ENCODE measurements at places on chromosomes 5 and 9. TPM values are rescaled to one million over a fixed set of nuclear protein-coding genes. Genes with fewer than 3 reads are reported as not detected.

- no peak for DNase-seq
Observed at GRCh38 chr9:119792242-119792641, 423.0 kb upstream of the BRINP1 start.

DNA sequence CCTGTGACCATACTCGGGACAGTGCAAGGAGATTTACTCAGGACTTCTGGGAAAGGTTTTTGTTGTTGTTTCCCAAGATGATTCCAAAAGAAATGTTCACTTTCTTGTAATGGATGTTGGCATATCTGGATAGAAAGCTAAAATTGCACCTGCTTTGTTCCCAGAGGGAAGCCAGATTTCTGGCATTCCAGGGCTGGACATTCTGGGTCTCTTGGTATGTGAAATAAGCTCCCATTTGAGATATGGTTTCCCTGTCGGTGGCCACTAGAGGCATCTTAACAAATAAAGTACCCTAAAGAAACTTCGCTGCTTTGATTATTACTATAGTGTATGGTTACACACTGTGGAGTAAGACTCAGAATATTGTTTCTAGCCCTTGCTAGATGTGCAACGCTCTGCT is 737.3 kb downstream of the BRINP1 start:
- DNase-seq = no peak

DNA sequence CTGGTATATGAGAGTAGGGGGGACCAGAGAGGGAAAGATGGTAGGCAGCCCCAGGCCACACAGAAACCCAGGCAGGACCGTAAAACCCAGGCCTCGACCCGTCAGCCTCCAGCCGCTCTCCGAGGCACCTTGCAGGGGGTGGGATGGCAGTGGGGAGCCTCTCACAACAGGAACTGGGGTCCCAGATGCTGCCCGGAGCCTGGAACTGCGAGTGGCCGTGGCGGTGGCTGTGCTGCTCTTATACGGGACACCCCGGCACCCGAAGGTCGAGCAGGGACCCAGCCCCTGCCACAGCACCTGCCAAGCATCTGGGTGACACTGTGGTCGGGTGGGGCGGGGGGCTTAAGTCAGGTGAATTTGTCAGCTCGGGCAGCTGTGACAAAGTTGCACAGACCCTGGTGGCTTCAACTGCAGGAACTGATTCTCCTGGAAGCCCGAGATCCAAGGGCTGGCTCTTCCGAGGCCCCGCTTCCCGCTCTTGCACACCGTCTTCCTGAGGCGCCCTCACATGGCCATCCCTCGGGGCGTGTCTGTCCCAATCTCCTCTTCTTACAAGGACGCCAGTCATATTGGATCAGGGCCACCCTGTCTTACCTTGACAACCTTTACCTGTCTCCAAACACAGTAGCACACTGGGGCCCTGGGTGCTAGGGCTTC is 47.6 kb upstream of the EGFL7 start:
- no peak for DNase-seq

DNA sequence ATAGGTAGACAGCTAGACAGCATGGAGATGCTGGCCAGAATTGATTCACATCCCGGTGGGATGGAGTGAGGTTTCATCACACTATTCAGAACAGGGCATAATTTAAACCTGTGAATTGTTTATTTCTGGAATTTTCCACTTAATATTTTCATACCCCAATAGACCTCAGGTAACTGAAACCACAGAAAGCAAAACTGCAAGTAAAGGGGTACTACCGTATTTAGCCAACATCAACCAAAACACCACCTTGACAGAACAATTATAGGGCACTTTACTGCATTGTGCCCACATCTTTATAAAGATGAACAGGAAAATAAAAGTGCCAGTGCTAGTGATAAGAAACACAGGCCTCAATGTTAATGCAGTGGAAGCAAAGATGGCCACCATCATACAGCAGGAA is 7.5 kb downstream of the SERINC5 start:
- DNase-seq = no peak

GRCh38 chr9:135340726-135341475 is 138.7 kb upstream of the PPP1R26 start:
- DNase-seq = no peak

DNA sequence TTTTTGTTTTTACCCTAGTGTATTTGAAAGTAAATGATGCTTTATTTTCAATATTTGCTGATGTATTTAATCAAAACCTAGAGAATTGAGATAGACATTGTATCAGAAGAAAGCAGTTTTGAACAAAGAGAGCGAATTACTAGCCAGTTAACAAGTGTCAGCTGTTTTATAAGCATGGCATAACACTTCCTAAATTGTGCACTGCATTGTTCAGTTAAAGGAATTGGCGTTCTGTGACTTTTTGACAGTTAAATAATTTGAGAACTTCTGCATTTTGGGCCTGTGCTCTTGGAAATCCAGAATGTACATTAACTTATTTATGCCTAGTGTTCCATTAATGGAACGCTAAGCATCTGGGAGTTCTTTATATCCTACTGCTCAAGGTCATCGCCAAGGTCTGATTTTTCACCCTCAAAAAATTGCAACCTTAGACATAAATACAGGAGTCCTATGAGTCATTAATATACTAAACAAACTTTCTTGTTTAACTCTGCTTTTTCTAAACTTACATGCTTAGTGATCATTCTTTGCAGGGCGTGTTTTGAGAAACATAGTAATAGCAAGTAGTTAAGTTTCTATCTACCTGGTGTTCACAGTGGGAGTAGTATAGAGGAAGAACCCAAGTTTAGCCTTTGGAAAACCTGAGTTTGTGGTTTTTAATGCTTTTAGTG is 31.1 kb downstream of the RASA1 start:
- DNase-seq = no peak

Gene FAXDC2
- 2.6 TPM for total RNA-seq

GRCh38 chr9:87944096-87944495 is 26.3 kb downstream of the SPATA31C1 start:
- DNase-seq = no peak

DNA sequence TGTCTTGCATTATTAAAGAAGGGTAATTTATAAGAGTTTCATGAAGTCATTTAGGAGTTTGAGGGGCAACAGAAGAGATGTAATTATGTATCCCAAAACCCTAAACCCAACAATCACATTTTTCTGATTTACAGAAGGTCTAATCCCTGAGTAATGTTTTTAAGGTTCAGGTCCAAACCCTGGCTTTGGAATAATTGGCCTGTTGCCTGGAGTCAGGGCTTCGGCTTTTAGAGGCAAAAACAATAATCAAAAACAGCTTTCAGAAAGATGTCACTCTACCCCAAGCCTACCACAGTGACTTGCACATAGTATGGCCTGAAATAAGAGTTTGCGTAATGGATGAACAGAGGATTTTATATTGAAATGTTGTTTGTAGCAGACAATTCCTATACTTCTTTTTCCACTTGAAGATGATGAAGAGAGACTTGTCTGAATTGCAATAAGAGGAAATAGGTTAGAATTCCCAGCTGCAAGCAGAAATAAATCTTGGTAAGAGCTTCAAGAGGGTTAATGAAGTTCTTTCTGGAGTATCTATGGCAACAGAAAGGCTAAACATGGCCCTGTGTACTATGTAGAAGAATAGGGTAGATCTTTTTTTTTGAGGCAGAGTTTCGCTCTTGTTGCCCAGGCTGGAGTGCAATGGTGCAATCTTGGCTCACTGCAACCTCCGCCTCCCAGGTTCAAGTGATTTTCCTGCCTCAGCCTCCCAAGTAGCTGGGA is 152.0 kb downstream of the GPBP1 start:
- DNase-seq = no peak

GRCh38 chr9:27329291-27329690 is 32.3 kb upstream of the EQTN start:
- no peak for DNase-seq

GRCh38 chr5:51685419-51685818 is 302.2 kb downstream of the ISL1 start:
- DNase-seq = no peak

Gene STPG3
- not detected for total RNA-seq

Gene ACTL7B
- not detected for total RNA-seq

GRCh38 chr5:109939116-109939682 is 249.5 kb downstream of the MAN2A1 start:
- no peak for DNase-seq

Gene RUSC2
- 5.6 TPM for total RNA-seq

GRCh38 chr5:9540791-9541190 is 5.1 kb downstream of the SEMA5A start:
- DNase-seq = no peak

DNA sequence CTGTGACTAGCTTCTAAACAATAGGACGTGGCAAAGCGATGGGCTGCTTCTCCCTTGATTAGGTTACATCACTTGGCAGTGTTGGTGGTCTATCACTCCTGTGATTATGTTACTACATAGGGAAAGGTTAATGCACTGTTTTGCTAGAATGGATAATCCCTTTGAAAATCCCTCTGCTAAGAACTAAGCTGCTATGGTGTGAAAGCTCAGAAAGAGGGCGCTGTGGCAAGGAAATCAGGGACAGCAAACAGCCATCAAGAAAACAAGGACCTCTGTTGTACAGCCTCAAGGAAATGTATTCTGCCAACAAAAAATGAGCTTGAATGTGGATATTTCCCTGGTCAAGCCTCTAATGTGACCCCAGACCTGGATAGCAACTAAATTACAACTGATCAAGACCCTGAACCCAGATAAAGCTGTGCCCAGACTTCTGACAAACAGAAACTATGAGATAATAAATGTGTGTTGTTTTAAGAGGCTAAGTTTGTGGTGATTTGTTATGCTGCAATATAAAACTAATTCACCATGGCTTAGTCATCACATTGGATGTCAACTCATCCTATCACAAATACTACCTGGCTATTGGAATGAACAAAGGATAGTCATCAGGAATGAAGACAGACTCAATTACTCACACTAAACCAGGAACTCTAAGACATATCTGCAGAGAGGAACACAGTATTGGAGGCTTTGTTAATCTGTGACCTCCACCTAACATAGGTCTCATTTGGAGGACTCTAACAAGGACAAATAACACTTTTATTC is 1215.9 kb downstream of the EFNA5 start:
- peak; percentile 69 for DNase-seq

Gene GARIN3
- not detected for total RNA-seq

Gene SHOC1
- total RNA-seq = 0.58 TPM

GRCh38 chr5:14386884-14387624 is 194.5 kb upstream of the OTULINL start:
- no peak for DNase-seq

Gene FER
- 17.6 TPM for total RNA-seq

DNA sequence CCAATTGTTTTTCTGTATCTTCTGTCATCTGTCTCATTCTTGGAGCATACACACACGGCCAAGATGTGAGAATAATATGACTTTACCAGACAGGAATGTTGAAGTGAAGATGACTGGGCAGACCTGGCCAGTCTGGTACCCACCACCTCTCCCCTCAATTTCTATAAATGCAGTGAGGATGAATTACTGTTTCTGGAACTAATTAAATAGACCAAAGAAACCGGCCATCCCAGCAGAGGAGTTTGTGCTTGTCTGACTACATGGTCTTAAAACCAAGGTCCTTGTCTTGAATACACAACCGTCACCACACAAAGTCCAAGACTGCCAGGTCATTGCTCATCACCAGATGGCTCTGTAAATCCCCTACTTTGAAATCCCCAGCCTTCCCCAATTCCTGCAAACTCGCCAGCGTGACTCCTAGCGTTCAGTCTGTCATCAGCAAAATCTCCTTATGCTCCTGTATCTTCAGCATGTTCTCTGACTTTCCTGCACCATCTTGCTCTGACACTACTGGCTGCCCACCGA is 147.2 kb downstream of the PDE4D start:
- DNase-seq = no peak

GRCh38 chr9:33162721-33163311 is 4.3 kb downstream of the B4GALT1 start:
- no peak for DNase-seq

Gene ANKS6
- total RNA-seq = 29.2 TPM

- DNase-seq = no peak
Observed at GRCh38 chr9:6944896-6945295, 187.1 kb downstream of the KDM4C start.

GRCh38 chr9:116643691-116644090 is 43.4 kb upstream of the TRIM32 start:
- no peak for DNase-seq

Gene C9orf85
- total RNA-seq = 26.4 TPM

Gene HSD17B3
- total RNA-seq = 0.20 TPM

- DNase-seq = no peak
Observed at GRCh38 chr9:109098960-109099308, 20.8 kb downstream of the TMEM245 start.

DNA sequence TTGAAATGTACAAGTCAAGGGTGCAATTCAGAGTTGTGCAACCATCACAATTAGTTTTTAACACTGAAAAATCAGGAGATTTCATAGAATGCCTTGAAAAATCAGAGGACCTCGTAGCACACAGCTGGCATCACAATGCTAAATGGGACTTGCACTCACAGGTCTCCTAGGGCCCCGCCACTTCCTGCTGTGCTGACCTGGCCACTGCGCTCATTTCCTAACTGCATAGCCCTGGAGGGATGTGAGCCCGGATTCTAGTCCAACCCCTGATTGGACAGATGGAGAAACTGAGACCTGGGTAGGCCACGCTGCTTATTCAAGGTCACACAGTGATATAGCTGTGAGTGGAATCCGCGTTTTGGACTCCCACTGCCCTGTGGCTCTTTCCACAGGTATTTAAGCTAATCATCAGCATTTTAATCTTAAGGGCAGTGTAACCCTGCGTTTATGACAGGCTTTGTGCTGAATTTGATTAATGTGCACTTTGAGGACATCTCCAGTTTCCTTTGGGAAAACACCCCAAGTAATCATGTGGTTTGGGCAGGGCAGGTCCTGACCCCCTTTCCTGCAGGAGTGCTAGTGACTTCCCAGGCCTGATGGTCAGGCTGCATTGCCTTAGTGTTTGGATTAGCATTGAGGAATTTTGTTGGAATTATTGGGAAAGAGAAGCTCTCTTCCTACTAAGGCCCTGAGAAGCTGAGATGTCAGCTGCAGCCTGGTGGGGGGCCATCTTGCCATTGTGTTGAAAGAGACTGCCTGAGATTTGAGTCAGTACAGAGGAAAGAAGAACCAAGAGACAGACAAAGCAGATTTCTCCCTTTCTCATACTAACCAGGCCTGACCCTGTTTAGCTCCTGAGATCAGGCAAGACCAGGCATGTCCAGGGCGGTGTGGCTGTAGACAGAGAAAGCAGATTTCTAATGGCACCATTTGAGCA is 36.2 kb downstream of the STC2 start:
- peak; percentile 83 for DNase-seq

Gene TMEM171
- total RNA-seq = not detected

Gene C5orf52
- total RNA-seq = not detected

- no peak for DNase-seq
Observed at GRCh38 chr9:114318416-114318815, 4.5 kb upstream of the ORM1 start.

DNA sequence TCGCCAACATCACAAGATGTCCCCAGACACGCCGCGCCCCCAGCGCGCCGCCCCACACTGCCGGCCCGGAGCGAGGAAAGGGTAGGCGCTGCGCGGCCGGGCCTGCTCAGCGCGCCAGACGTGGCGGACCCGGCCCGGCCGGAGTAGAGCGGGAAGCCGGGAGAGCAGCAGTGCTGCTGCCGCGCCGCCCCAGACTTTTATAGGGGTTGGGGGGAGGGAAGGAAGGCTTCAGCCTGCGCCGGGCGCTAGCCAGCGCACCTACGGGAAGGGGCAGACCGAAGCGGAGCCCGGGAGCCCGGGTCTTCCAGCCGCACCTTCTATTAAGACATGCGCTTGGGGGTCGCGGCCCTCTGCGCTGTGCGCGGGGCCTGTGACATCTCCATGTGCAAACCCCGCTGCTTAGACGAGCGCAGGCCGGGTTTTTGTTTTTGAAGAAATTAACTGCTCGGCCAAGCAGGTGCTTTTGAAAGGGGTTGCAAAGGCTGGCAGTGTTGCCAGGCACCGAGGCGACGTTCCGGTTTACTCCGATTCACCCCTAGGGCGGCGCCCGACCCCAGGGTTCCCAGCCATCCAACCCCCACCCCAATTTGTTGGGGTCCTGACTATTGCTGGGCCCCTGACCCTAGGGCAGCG is 353 bp upstream of the PAX5 start:
- no peak for DNase-seq

Gene LHX2
- total RNA-seq = 0.48 TPM
